Foreskin fibroblast (primary cell): ENCODE measurements at places on chromosomes 3 and 15.

DNA sequence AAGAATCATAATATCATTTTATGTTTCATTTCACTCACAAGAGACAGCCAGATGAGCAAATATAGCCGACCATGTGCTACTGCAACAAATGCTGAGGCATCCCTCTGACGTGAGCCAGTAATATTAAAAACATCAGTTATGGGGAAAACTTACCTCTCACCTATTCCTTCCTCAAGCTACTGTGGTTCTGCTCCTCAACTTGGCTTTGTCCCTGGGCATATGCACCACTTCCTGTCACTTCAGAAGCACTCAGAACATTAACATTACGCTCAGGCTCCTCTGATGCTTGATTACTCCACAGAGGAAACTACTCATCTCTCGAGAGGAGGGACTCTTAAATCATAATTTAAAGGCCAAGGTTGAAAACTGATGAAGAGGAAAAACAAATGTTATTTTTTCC, 457.0 kb upstream of the ALCAM start:
- peak; percentile 37 for DNase-seq

- peak; percentile 92 for DNase-seq
Observed at GRCh38 chr3:27431116-27431515, 53.1 kb downstream of the SLC4A7 start.

DNA sequence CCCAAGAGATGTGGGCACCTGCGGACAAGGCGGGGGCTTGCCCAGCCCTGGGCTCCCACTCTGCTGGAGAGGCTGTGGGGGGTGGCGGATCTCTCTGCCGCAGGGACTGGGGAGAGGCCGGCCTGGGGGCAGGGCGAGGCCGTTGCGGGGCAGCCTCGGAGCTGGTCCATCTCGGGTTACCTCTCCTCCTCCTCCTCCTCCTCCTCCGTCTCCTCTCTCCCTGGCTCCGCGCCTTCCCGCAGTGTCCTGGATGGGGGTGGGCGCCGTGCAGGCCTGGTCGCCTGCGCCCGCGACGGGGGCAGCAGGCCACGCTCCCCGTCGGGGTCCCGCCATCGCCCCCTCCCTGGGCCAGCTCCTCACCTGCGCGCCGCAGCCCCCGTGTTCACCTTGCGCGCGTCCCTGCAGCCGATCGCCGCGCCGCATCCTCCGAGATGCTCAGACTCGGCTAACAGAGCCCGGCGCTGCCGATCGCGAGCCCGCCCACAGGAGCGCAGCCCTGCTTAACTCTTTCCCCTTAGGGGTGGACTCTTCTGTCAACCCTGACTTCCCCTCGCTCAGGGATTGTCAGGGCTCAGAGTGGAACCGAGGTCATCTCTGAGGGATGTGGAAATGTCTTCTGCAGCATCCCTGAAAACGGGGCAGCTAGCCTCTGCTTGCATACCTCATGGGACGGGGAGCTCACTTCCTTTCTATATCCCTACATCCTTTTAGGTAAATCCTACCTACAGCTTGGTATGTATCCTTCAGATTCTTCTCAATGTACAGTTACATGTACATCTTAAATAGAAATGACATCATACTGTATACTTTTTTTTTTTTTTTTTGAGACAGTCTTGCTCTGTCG, at the start of gene PRRT3:
PRRT3 (minus strand) TSS at position 447 of the 844 bp plus-strand sequence. CDS start 2,293 bp downstream, outside the sequence.
- no peak for DNase-seq

GRCh38 chr3:56042326-56042951, 425.8 kb downstream of the ERC2 start:
- peak; percentile 73 for DNase-seq

DNA sequence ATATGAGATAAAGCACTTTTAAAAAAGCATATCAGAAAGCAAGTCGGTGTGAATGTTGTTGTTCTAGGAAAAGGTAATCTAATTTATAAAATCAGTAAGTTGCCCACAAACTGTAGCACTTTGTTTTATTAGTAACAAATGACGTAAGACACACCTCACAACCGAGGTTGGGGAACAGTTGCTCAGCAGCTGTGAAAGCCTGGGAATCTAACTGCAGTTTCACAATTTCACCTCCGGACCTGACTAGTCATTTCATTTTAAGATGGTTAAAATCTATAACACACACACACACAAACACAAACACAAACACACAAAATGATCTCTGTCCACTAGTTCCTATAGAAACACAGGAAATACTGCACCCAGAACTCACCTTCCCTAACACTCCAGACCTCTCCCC, 406.7 kb upstream of the NR2F2 start:
- no peak for DNase-seq

GRCh38 chr3:138404121-138404520, 30.3 kb upstream of the ESYT3 start:
- DNase-seq, result no peak

DNA sequence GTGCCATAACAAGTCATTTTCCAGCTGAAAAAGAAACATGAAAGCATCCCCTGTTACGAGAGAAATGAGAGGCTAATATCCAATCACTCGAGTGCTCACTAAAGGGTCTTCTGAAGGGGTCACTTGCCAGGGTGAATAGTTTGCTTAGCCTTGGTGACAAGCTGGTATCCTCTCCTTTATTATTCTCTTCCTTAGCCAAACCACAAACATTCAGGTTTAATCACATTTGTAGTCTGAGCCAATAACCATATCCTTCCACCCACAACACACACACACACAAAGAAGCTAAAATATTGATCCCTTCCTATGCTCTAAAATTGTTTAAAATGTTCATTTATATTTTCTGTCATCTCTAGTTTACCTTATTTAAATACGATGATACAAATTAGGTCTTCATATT, 240.5 kb upstream of the TMCO5A start:
- DNase-seq, result no peak

GRCh38 chr15:71231758-71232157, 116.5 kb downstream of the THSD4 start:
- DNase-seq, result no peak

- DNase-seq, result no peak
Observed at GRCh38 chr3:105774444-105775180, 94.2 kb downstream of the CBLB start.

DNA sequence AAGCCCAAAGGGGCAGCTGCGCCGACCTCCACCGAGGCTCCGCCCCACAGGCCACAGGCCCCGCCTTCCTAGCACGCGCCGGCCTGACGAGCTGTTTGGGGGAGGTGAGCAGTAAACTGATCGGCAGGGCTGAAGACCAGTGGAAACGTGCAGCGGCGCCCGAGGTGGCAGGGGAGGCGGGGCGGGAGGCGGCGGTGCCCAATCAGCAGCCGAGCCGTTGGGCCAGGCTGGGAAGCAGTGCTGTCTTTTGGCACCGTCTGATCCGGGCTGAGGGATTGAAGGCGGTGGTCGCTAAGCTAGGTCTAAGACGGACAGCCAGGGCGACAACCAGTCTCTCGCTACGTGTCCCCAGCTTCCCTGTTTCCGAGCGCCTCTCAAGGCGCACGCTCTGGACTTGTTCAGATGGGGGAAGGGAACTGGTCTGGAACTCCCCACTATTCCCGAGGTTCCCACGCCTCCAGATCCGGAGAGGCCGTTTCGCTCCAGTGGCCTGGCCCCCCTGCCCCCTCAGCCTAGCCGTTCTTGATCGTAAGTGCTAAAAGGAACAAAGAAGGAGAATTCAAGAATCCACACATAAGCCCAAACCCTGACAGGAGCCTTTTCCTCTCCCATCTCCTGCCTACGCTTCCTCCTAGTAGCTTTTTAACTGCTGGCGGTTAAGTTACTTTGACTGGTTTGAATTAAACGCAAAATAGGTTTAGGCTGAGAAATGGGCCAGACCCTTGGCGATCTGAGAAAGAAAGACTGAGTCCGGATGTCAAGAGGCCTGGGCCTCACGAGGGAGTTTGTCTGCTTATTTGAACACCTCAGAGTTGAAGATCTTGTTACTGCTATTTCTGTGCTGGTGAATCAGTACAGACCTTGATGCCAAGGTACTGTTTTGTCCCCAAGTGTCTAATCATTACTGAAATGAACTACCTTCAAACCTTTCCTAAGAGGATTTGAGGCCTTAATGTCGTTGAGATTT, at the start of gene FMN1:
FMN1 (minus strand) TSS at position 11 of the 967 bp plus-strand sequence. CDS start 39,800 bp downstream, outside the sequence.
- peak; percentile 84 for DNase-seq

DNA sequence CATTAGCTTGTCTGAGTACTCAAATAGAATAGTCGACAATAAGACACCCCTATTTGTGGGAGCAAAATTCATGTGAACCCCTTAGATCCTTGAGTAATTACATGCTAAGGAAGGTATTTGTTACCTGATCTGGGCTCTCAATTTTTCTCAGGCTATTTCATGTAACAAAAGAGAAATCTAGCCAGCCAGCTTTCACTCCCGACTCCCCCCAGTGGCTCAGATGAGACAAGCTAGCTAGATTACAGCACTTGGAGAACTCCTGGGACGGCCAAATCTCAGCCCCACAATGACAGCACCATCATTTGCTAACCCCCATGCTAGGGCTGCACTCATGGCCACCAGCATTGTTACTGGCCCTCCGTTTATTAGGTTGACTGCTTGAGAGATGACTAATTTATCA, 41.3 kb downstream of the GLDN start:
- peak; percentile 41 for DNase-seq

DNA sequence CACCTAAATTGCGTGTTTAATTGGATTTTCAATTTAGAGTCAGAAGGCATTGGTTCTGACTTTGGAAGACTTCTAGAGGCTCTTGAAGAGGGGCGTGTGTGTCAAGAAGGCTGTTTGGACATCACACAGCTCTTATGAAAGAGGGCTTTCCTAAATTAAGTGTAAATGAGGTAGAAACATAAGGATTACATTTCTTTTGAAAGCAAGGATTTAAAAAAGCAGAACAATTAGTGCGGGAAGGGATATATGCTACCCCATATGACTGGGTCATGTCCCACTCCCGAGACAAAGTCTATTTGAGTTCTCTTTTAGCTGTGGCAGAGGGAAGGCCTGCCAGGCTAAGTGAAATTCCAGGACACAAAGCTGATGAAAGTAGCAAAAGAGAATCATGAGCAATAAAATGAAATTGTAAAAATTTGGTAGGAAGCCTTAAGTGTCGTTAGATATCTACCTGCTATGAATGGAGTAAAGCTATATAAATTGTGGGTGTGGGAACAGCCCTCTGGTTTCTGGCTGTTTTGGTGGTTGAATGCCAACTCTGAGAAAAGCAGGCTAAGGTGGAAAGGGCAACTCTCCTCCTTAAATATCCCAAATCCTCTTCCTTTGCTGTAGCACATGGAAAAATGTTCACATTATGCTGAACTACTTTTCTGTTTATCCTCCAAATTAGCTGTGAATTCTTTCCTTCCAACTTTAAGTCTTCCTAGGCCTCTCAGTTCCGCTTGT, 100.6 kb upstream of the TSC22D2 start:
- no peak for DNase-seq

- no peak for DNase-seq
Observed at GRCh38 chr15:64845831-64846595, 4.3 kb downstream of the PLEKHO2 start.

DNA sequence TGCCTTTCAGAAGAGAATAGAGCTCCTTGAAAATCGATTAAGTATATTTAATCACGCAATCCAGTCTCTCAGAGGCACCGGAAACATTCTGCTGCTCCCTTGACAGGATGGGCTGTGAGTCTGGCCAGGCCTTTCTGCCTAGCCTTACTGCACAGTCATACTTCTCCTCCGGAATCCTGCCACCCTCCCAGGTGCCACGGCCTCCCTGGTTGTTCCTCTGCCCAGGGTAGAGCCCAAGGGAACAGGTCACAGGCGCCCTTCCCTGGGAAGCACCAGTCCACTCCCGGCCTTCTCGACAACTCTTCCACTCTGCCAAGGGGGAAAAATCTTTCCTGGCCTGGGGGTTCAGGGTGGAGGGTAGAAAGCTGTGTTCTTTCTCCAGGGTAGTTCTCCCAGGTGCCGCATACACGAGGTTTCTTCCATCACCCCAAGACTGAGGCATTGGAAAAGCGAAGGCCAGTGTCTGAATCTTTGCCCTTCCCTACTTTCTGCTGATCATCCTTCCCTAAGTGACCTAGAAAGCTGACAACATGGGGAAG, 17.4 kb upstream of the SYNM start:
- no peak for DNase-seq

GRCh38 chr3:105822171-105823123, 46.4 kb downstream of the CBLB start:
- DNase-seq, result no peak
